PC-3 (cell line): ENCODE measurements at places on chromosomes 5 and 9.

GRCh38 chr5:64773533-64773932 is 4.8 kb downstream of the CWC27 start:
- no peak for DNase-seq

DNA sequence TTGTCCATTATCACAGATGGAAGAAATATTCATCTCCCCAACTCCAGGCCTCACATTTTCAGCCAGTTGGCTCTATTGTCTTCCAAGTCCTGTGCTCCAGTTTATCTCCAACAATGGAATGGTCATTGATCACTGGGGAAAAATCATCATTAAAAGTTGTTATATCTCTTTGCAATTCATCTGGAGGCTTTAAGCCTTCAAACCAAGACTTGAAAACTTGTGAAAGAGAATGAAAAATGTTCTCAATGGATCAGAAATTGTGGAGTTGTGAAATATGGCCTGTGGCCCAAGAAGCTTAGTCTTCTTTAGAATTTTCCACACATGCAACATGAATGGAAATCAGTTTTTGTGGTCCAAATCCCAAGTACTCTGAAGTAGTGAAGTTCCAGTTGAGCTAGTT is 569.6 kb downstream of the EBF1 start:
- DNase-seq = no peak

DNA sequence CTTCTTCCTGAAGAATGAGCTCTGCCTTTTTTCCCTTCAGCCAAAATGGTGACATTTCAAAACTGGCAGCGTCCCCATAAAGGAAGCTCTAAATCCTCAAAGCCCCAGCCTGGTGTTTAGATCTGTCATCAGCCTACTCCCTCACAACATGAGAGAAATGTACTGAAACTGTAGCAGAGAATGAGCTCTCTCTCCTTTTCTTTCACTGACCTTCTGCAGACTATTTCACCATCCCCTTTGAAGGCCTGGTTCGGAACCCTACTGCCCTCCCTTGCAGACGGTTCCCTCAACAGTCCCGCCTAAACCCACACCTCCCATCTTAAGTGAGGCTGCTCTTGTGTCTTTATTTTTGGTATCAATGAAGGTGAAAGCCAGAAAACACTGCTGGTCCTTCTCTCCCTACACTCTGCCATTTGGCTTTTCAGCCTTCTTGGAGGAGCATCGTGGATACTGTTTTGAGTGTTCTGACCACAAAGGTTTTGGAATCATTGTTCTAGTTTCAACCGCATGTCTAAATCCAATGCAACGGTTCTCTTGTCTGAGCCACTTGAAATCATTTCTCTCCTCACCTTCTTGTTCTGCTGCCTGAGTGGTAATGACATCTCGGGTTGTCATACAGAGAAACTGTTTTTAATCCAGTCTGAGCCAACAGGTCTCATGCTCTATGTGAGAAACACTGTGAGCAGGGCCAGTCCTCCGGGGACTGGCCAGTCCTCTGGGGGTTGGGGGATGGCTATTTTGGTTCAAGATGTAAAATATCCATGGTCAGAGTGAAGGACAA is 39.0 kb downstream of the ITK start:
- no peak for DNase-seq

- no peak for DNase-seq
Observed at GRCh38 chr9:124279531-124280175, 21.9 kb downstream of the NEK6 start.

DNA sequence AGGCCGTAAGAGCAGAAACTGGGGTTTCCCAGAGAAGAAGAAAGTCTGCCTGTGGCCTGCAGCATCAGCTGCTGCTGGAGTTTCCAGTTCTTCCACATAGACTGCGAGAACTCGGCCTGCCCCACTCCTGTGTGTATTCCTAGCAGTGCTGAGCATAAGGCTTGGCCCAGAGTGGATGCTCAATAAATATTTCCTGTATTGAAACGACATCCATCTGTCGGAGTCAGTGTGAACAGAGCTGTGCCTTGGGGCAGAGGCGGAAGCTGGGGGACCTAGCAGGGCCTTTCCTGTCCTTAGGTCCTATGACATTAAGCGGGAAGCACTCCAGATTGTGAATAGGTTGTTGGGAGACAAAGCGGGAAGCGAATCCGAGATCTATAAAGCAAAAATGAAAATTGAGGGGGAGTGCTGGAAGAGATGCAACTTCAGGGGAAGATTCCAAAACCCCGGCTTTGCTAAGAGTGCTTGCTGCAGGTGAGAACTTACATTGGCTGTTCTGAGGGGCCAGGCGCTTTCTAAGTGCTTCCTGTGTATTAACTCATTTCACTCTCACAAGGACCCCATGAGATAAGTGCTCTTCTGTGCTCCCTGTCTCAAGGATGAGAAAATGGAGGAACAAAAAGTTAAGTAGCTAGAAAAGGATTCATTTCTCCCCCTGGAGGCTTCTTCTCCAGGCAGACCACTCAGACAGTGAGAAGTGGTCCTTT is 76.1 kb upstream of the CXCL14 start:
- no peak for DNase-seq

GRCh38 chr9:9117866-9118265 is 1318.3 kb upstream of the DMAC1 start:
- DNase-seq = no peak

DNA sequence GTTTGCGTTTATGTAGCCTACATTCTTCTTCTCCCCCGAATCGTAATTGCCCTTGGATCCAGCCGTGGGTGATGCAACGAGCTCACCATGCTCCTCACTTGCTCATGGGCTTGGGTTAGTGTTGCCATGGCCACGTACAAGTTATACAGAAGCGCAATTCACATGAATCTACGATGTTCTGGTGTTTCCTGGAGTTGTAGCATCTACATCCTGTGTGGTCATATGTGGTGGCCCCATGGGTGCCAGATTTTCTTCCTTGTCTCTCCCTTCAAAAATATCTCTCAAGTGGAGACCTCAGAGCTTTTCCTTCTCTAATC is 115.3 kb downstream of the TLE4 start:
- DNase-seq = no peak

GRCh38 chr5:149834246-149834855 is 104.2 kb downstream of the PPARGC1B start:
- peak; percentile 94 for DNase-seq

DNA sequence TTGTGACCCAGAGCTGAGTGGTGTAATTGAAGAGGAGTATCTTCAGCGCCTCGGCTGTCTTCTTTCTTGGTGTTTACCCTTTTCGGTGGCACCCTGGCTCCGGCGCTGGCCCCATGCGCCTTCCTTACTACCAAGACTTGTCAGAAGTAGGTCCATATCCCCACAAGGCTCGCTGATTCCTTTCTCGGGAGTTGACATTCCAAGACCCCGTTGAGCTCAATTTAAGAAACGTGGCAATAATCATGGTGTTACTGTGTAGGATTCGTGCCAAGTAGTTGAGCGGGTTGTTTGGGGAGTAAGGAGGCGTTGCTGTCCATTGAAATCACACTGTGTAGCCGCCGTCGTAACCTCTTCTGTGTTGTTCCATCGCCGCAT is 795 bp downstream of the NDUFAF2 start:
- peak; percentile 18 for DNase-seq

- no peak for DNase-seq
Observed at GRCh38 chr9:84822589-84823233, 153.2 kb downstream of the NTRK2 start.

DNA sequence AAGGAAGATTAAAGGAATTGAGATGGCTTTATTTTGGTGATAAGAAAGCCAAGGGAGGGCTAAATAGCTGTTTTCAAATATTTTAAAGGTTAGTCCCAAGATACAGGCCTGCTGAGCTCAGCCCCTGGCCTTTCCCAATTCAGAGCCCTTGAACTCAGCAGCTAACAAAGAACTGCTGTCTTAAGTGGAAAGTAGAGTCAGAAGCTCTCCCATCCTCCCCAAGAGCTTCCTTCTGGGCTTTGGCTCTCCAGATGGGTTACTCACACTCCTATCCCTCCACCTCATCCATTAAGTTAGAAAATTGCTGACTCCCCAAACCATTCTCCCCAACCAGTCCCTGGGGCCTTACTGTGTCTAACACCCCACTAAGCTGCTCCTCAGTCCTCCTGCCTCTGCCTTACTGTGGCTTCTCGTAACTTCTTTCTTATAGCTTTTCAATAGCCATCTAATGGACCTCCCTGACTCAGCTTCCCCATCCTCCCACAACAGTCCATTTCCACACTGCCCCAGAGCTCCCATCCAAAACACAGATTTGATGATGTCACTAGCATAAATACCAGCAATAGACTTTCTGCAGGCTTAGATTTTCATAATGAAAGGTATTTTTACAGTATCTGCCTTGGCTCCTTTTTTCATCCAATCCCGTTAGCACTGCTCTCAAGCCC is 239.1 kb downstream of the ENC1 start:
- DNase-seq = no peak

- DNase-seq = no peak
Observed at GRCh38 chr9:19512103-19512832, 103.5 kb downstream of the ACER2 start.

- DNase-seq = no peak
Observed at GRCh38 chr9:112569186-112569585, 82.6 kb downstream of the KIAA1958 start.

DNA sequence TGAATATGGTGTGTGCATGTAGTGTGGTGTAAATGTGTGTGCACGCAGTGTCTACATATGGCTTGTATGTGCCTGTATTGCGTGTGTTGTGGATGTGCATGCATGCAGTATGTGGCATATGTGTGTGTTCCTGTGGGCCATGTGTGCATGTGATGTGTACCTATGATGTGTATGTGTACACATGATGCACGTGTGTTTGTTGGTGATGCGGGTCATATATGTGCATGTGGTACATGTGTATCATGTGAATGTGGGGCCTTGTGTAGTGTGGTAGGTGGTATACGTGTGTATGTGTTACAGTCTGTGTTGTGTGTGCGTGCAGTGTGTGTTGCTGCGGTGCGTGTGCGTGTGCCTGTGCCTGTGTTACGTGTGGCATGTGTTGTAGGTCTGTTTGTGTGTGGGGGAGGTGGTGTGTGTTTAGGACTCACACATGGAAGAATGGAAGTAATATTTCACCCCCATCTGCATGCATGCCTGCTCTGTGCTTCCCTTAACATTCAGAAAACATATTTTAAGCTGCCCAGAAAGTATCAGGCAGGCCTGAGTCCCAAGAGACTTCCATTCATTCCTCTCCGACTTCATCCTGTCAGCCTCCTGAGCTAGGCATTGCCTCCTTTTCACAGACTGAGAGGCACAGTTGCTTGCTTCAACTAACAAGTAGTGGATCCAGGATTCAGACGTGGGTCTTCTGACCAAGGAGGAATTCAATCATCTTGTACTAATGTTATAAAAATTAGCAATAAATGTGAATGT is 55.4 kb upstream of the RUFY1 start:
- no peak for DNase-seq

DNA sequence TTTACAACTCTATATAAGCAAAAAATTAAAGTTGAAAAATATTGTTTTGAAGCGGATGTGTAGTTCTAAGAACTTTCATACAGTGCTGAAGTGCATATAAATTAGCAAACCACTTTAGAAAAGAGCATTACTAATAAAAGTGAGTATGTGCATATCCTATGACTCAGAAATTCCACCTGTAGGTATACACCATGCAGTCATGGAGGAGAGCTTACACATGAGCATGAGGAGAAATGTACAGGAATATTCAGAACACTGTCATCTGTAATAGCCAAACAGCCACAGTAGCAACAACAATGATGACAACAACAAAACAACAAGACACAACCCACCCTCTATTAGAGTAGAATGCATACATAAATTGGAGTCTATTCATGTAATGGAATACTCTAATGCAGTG is 138.2 kb upstream of the ARRDC3 start:
- peak; percentile 83 for DNase-seq

GRCh38 chr9:72362680-72363139 is 2.3 kb downstream of the ZFAND5 start:
- peak; percentile 35 for DNase-seq

DNA sequence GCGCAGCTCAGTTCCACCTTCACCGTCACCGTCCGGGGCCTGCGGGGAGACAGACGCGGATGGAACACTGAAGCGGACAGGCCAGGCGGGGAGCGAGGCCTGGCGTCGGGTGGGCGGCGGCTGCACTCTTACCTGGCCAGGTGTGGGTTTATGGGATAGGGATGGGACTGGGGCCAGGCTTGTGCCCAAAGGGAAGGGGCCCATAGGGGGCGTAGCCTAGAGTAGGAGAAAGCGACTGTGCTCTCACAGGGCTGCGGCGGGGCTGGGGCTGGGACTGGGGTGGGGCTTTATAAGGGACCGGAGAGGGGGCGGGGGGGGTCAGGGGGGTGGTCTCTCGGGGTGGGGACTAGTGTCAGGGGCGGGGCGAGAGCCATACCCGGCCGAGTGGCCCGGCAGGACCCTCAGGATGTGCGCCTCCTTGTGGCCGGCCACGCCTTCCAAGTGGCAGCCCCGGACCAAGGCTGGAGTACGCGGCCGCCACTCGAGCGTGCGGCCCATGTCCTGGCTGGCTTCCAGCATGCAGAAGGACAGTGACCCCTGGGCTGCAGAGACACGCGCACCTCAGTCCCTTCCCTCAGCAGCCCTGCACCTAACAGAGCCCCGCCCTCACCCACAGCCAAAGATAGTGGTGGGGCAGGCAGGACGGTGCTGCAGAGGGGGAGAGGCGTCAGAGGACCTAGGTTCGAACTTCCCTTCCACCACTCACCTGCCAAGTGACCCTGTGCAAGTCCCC is 22.8 kb downstream of the FPGS start:
- DNase-seq = no peak

- no peak for DNase-seq
Observed at GRCh38 chr5:126052120-126052519, 371.1 kb upstream of the GRAMD2B start.
